ENCODE measurements at places on chromosomes 3 and 15.
A peak's percentile ranks its signal among the peaks of the same experiment; 100 is the strongest.

DNA sequence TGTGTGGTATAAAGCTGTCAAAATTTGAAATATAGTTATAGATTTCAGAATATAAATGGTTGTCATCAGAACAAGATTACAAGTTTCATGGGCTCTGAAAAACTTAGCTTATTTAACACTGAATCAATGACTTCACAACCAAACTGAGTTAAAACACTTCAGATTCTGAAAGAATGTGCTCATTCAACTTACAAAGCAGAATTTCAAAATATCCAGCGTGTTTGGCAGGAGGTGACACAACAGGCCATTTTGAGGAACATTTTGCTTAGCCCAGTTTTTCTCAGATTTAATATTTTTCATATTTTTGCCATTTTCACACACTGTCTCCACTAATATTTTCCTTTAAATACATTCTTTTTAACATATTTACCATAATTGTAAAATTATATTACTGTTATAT lies 781.1 kb downstream of the TUSC7 start:
- no peak for DNase-seq

DNA sequence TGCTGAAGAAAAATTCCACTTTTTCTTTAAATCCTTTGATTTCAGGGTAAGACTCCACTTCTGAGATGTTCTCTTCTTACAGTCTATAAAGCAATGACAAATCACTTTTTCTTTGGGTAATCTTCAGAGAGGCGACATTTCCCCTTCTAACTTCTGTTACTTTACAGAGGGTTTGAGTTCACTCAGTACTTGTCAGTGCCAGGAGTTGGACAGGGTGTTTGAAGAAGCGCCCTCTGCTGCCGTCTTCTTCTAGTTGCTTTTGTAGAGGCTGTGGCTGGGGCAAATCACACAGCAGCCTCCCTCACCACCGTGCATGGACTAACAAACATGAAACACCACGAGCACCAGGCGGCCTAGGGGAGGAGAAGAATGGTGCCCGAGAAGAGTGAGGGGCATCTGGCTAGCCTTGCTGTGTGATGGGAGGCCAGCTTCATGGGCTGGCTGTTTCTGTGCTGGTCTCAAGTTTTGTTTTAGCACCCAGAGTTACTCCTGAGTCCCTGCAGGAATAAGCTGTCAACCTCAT lies at the start of gene CD80:
Gene CD80 (minus strand): TSS at position 174 of the 523 bp plus-strand sequence. CDS start 1,886 bp downstream, outside the sequence.
- no peak for DNase-seq

- no peak for DNase-seq
Observed at GRCh38 chr3:118001380-118001779, 1033.3 kb downstream of the IGSF11 start.

GRCh38 chr3:138047596-138048158 lies 37.7 kb downstream of the CLDN18 start:
- no peak for DNase-seq

- no peak for DNase-seq
Observed at GRCh38 chr15:64755427-64755940, 19.9 kb downstream of the RBPMS2 start.

DNA sequence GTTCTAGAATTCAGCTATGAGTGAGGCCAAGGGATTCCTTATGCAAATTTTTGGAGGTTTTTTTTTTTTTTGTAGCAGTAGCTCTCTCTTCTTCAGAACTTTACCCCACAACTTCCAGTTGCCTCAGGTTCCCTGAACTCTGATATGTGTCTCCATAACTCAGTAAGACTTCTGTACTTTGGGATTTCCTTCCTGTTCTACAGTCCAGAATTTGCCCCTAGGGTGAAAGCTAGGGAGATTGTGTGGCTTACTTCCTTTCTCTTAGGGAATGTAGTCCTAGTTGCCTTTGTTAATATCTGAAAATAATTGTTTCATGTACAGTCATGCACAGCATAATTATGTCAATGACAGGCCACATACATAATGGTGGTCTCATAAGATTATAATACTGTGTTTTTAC lies 30.8 kb downstream of the LRRC28 start:
- DNase-seq = no peak

DNA sequence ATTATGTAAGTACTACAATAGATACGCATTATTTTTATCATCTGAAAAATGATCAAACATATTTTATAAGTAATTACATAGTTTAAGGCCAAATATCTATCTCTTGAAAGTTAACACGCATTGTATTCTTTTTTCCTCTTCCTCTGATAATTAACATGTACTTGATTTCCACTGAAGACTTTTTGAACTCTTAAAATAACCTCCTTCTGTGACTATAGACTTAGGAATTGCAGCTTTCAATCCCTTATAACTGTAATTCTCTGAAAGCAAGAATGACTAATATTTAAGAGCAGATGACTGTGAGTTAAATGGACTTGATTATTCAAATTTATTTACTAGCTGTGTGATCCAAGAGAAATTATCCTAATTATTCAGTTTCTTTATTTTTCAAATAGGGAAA lies 730.6 kb upstream of the NECTIN3 start:
- no peak for DNase-seq

DNA sequence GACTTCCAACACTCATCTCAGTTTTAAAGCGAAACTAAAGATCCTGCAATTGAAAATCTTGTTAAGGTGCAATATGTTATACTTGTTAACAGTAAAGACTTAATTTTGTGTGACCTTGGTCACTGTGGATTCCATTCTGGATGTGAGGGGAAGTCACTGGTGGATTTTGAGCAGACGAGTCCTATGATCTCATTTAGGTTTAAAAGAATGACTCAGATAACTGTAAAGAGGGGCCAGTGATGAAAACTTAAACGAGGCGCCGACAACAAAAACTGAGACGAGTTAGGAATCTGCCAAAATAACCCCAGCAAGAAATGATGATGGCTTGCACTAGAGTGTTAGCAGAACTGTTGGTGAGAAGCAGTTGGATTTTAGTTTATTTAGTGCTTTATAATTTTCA lies 56.5 kb downstream of the LRRC28 start:
- no peak for DNase-seq

- no peak for DNase-seq
Observed at GRCh38 chr3:195616681-195617080, 32.9 kb upstream of the APOD start.

DNA sequence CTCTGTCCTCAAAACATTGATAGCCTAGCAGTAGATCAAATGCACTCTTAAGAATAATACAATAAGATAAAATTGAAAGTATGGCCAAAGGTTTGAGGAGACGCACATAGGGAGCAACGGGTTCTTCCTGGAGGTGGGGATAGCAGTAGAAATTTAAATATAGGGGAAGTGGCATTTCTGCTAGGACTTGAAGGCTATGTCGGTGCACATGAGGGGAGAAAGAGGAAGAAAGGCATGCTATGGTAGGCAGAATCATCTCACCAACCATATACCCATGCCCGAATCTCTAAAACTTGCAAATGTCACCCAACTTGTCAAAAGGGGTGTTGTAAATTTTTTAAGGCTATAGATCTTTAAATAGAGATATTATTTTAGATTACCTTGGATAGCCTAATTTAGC lies 735.1 kb upstream of the LMCD1 start:
- no peak for DNase-seq

DNA sequence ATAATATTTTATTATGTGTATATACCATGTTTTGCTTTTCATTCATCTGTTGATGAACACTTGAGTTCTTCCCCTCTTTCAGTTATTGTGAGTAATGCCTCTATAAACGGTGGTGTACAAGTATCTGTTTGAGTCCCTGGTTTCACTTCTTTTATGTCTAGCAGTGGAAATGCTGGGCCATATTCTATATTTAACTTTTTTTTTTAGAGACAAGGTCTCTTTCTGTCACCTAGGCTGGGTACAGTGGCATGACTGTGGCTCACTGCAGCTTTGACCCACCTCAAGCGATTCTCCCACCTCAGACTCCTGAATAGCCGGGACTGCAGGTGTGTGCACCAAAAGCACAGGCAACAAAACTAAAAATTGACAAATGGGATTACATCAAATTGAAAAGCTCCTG lies 19.9 kb downstream of the GOLM2 start:
- DNase-seq = no peak

GRCh38 chr3:25938566-25939325 lies 148.9 kb downstream of the OXSM start:
- no peak for DNase-seq

GRCh38 chr3:196609343-196609775 lies 30.1 kb upstream of the NRROS start:
- DNase-seq = peak; percentile 76

DNA sequence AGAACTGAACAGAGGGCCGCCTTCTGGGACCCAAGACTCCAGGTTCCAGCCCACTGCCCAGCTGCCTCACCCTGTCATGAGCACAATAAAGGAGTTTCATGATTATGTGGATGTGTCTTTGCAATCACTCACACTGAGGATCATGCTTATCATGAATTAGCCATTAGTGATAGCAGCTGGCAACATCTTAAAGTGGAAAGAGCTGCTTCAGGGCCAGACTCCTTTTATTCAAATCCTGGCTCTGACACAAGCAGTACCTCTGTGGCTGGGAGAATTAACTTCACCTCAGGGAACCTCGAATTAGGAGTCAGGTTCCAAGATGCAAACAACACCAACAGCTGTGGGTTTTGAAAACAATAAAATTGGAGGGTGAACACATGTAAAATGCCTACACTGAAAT lies 6.6 kb upstream of the SCAP start:
- no peak for DNase-seq

DNA sequence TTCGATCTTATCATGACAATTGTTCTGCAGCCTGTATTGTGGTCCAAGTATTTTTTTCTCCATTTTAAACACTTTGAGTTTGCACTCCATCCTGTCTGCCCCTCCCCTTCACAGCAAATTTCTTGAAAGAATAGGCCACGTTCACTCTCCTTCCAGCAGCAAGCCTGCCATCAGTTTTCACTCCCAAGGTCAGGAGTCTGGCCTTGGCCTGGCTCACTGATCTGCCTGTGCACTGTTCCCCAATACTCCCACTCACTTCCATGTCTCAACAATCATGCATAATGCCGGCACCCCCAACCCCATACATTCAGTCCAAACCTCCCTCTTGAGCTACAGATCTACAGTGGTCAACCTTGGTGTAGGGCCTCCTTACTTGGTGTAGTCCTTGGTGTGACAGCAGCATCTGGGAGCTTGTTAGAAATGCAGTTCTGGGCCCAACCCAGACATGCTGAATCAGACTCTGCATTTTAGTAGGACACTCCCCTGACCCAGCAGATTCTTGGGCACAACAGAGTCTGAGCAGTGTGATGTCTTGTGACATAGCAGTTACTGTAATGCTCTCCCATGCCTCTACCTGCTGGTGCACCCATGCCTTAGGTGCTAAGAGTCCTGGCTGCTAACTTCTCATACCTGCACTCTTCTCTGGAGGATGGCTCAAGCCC lies 58.3 kb upstream of the XCR1 start:
- DNase-seq = no peak

DNA sequence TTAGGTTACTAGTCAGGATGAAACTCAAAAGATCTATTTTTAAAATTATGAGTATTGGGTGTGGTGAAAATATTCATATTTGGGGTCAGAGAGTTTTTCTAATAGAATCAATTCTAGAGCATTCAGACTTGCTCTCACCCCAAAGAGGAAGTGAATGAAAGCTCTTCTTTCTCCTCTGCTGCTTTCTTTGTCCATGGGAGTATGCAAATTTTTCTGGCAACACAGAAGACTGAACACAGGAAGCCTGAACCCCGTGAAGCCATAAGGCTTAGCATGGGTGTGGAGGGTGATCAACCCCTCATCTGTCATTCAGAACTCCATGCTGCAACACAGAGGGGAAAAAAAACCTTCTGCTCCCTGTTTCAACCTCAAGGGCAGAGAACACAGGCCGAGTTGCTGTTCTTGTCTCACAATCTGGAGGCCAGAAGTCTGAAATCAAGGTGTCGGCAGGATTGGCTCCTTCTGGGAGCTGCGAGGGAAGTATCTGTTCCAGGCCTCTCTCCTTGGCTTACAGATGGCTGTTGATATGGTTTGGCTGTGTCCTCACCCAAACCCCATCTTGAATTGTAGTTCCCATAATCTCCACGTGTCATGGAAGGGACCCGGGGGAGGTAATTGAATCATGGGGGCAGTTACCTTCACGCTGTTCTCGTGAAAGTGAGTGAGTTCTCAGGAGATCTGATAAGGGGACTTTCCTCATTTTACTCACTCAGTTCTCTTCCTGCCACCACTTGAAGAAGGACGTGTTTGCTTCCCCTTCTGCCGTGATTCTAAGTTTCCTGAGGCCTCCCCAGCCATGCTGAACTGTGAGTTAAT lies 33.7 kb upstream of the CD47 start:
- DNase-seq = no peak

- no peak for DNase-seq
Observed at GRCh38 chr15:76664895-76665294, 240.2 kb downstream of the SCAPER start.

DNA sequence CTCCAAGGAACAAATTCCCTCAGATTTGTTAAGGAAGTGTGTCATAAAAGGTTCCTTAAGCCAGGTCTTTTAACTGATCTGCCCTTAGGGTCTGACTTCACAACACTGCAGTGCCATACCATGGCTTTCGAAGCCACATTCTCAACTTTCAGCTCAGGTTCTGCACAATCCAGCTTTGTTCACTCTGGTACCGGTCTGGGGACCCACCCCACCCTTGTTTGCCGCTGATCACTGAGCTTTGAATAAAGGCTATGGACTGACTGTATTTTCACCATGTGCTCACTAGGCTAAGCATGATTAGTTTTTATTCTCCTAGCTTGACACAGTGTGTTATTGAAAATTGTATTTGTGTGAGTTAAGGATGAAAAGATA lies 15.9 kb downstream of the SNX1 start:
- DNase-seq = no peak

GRCh38 chr3:169676925-169677537 lies 13.5 kb upstream of the MECOM start:
- DNase-seq = no peak

GRCh38 chr15:27990521-27991515 lies 108.3 kb downstream of the OCA2 start:
- peak; percentile 23 for DNase-seq

GRCh38 chr3:21624524-21624923 lies 126.5 kb downstream of the ZNF385D start:
- DNase-seq = no peak

DNA sequence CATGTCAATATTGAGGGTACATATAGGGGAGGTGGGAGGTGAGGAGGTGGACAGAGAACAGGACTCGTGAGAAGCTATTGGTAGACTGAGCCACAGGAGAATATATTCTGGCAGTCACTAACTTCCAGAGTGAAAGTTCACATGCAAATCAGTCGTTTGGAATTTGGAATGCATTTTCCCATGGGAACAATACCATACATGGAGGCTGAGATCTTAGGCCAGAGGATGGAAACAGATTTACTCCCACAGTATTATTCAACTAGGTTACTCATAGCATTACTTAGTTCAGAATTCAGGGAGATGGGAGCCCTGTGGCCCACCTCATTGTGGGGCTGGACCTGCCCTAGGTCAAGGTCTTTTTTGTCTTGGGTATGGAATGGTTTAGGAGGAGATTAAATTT lies 36.4 kb upstream of the ABHD2 start:
- peak; percentile 45 for DNase-seq

GRCh38 chr3:122679085-122679881 lies 1.4 kb upstream of the PARP14 start:
- DNase-seq = peak; percentile 78
